GDM1 (cell line): ENCODE measurements at places on chromosomes 5 and 9.

DNA sequence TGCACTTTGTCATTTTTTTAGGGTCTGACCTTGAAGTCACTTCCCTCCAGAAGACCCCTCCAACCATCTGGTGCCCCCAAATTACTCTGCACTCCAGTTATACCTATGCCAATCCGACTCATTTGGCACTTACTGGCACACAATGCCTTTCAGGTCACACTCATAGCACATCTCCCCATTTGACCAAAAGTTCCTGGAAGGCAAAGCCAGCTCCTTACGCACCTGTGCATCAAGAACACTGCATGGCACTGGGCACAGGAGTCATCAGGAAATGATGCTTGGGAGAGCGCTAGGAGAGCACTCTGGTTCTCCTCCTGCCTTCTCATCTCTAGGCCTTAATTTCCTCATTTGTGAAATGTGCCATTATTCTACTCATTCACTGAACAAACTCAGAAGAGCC is 2.9 kb downstream of the TNIP1 start:
- DNase-seq = no peak

- no peak for DNase-seq
Measured at GRCh38 chr5:1527533-1528205, 3.9 kb upstream of the LPCAT1 start.

GRCh38 chr9:105858877-105859276 is 164.5 kb downstream of the TMEM38B start:
- DNase-seq = no peak

GRCh38 chr9:106693558-106693957 is 169.4 kb upstream of the ZNF462 start:
- DNase-seq = no peak

GRCh38 chr9:17632994-17633393 is 54.1 kb downstream of the SH3GL2 start:
- DNase-seq = no peak

- no peak for DNase-seq
Measured at GRCh38 chr5:41851116-41851515, 19.1 kb downstream of the OXCT1 start.
